ENCODE measurements at places on chromosomes 16 and 17.
A peak's percentile ranks its signal among the peaks of the same experiment; 100 is the strongest.

DNA sequence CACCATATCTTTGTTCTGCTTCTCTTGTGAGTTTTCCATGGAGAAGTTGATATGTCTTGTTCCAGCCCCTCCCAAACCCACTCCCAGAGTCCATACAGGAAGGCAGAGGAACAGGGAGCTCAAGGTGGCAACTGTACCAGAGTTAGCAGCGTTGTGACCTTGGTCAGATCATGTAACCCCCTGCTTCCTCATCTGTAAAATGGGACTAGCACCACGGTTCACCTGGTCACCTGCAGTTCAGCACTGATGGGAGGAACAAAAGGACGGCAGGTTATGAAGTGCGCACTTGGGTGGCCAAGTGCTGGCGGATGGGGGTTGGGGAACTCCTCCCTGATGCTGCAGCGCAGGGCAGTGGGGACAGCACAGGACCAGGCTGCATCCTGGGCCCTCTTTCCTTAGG lies 7.7 kb upstream of the NEUROD2 start:
- no peak for DNase-seq

- DNase-seq: peak; percentile 10
Measured at GRCh38 chr17:79065105-79065670, 9.4 kb upstream of the ENGASE start.

- DNase-seq: no peak
Measured at GRCh38 chr17:13996276-13996675, 73.0 kb upstream of the COX10 start.

DNA sequence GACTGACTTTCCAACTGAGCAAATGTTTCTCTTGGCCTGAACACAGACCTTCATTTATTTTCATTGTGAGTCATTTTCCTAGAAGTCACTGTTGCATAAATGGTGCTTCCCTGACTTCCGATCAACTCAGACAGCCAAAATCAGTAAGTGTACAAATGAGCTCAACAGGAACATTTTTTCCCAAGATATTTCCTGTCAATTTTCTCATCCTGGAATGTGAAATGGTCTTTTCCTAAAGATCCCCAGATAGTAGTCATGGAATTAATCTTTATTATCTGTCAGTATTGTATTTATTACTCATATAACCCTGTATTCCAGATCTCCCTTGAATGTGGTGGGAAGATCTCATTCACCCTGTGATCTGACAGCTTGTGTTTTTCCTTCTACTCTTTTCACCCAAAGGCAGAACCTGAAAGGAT lies 360.3 kb upstream of the KIF2B start:
- no peak for DNase-seq

- no peak for DNase-seq
Measured at GRCh38 chr16:66412182-66412581, 14.9 kb upstream of the BEAN1 start.

DNA sequence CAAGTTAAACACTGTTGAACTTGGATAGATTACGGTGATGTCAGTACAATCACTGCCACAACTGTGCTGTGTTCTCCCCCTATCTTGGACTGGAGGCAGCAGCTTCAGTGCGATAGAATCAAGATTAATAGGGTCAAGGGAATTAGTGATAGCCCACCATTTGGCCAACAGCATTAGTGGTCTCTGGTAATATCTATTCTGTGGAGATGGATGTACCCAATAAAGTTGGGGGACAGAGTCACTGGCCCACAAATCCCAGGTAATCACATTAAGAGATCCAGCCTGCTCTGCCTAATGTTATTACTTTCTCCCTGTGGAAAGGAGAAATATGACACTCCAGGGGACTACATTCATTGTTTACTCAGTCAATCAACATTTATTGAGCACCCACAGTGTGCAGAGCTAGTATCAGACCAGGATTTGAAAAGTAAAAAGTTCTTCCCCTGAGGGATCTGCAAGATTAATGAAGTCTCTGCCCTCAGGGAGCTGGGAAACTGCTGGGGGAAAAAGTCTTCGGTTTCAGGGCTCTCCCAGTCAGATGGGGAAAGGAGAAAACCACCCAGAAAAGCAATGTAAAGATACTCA lies 23.6 kb upstream of the ATP5MC1 start:
- DNase-seq: no peak

DNA sequence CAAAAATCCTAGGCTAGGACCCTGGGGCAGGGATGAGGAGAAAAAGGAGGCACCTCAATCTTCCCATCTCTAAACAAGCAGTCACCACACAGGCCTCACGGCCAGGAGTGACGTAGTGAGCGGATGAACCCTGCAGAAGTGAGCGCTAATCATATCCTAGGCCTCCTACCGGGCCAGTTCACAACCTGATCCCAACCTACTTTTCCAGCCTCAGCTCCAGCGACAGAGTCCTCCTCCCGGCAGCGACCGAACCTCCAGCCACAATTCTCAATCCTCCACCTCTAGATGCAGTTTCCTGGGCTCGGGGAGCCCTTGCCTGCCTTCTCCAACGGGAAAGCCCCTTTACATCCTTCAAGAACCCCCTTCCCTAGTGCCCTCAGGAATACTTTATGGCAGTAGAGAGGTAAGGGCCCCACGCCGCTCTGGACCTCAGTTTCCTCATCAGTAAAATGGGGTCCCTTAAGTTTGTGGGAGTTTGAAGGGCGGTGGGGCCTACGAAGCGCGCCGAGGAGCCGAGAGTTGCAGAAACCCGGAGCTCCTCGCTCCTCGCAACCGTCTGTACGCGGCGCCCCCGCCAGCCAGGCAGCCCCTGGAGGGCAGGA lies 1.4 kb downstream of the ZNF668 start:
- DNase-seq: no peak

DNA sequence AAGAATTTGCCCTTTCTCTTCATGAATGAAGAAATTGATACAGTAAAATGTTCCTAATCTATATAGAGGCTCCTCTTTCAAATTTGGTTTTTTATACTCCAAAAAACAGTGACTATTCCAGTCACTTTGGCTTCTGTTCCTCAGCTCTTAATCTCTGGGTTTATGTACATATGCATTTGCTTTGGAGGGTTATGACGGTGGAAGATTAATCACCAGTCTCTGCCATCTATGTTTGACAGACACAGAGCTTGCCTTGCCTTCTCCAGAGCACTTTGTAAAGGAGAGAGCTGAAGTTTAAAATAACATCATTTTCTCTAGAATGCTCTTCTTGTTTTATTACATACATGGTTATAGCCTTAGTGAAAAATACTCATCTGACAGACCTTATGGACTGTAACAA lies 99.3 kb downstream of the NLK start:
- no peak for DNase-seq

- DNase-seq: peak; percentile 34
Measured at GRCh38 chr16:70700101-70701020, 14.5 kb upstream of the MTSS2 start.

GRCh38 chr16:86229866-86230656 lies 280.3 kb upstream of the FOXF1 start:
- no peak for DNase-seq

DNA sequence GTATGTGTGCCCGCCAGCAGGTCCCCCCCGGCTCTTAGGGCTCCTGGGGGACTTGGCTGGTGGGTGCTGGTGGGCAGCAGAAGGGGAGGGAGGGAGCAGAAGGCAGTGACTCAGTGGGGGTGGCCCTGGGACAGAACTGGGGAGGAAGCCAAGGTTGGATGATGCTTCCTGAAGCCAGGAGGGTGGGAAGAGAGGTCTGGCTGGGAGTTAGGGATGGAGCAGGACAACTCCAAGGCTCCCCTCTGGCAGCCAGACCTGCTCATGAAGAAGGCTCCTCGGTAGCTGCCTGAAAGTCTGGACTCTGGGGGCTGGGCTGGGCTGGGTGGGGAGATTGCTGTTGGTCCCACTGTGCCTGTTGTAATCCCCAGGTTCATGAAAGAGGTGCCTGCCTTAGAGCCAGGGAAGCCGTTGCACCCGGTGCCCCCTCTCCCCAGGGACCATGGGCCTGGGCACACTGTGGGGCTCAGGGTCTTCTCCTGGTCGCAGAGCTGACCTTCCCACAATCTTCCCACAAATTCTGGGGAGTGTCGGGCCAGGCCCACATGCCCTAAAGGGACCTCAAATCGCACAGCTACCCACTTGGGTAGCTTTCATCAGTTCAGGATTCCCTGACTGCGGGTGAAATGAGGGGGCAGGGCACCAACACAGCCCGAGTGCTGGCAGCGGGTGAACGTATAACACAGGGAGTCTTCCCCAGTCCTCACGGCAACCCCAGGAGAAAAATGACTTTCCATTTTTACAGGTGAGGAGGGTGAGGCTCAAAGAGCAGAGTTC lies 1.1 kb upstream of the PLEKHG4 start:
- DNase-seq: no peak

DNA sequence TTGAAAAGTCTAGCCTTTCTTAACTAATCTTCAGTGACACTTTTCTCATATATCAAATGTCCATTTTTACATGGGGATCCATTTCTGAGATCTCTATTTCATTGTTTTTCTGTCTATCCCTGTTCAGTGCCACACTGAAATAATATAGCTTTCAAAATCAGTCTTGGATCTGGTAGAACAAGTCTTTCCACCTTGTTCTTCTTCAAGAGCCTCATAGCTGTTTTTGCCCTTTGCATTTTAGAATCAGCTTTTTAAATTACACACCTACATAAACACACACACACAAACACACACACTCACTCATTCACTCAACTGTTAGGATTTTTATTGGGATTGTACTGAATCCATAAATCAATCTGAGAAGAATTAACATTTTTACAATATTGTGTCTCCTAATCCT lies 19.2 kb downstream of the GSDMB start:
- no peak for DNase-seq

DNA sequence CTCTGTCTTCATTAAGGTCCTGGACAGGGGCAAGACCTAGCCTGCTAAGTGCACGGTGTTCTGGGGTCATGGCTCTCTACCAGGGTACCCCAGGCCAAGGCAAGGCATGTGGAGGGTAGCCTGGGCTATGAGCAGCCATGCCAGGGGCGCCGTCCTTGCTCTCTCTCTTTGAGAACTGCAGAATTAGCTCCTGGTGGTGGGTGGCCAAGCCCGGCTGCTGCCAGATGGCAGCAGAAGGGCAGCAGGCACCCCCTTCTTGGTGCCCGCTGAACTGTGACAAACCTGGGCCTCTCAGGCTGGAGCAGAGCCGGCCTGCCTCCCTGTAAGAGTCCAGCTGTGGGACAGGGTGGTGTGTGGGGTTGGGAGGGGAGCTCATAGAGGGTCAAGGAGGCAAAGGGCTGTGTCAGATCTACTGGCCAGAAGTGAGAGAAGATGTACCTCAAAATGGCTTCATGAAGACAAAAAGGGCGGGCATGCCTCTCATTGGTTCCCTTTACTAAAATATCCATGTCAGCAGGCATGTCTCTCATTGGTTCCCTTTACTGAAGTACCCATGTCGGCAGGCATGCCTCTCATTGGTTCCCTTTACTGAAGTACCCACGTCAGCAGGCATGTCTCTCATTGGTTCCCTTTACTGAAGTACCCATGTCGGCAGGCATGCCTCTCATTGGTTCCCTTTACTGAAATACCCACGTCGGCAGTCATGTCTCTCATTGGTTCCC lies 81.7 kb upstream of the SDK2 start:
- DNase-seq: no peak

DNA sequence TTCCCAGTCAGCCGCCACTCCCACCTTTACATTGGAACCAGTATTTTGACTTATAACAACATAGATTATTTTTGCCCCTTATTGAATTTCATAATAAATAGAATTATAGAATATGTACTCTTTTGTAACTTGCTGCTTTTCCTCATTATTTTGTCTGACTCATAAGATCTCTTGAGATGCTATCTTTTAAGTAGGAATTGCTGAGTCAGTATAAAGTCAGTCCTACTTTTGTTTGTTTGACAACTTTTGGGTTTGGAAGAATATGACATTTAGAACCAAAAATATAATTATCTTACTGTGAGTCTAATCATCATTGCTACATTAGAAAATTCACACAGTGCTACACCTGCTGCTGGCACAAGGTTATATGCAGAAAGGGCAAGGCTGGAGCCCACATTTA lies 69.7 kb downstream of the STXBP4 start:
- no peak for DNase-seq

Data from NCI-H1694 (cell line).